NCI-H1694 (cell line): ENCODE measurements at places on chromosomes 3 and 15.

DNA sequence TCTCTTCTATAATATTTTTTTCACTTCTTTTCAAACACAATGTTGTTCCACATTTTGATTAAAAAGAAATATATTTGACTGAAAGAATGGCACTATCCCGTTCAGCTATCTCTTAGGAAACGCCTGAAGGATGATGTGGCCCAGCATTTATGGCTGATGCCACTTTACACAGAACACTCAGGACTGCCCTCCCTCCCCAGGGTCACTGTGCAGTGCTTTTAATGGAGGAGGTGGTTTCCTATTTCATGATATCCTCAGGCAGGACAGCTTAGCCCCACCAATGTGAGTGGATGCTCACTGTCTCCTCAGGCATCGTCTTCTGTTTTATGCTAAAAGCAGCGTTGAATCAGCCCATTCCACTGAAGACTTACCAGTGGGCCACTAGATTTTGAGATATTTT lies 135.9 kb downstream of the KCNAB1 start:
- DNase-seq, result no peak

GRCh38 chr15:82530006-82530405 lies 10.3 kb downstream of the RPS17 start:
- DNase-seq, result no peak

GRCh38 chr3:175659670-175660350 lies 800.7 kb downstream of the NAALADL2 start:
- no peak for DNase-seq

DNA sequence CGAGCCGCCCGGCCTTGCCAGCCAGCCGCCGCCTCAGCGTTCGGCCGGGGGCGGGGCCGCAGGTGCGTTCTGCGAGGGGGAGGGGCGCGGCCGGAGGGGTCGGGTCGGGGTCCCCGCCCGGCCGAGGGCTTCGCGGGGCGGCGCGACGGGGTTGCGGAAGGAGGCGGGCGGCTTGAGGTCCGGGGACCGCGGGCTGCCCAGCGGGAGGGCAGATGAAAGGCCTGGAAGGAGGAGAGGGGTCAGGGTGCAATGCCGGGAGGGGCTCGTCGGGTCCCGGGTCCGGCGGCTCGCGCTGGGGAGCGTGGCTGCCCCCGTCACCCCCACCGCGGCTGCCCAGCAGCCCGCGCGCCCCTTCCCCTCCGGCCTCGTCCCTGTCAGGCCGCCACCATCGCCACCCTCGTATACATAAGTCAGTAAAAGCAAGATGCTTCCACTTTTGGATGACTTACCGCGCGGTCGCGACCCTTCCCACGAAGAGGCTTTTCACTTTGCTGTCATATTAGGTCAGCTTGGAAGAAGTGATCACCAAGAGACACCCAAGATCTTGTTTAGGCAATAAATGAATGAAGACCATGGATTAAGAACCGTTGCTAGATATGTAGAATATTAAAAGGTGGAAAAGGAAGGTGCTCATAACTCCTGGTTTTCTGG lies 620 bp upstream of the ANP32A start:
- DNase-seq, result no peak

GRCh38 chr3:115428841-115429240 lies 194.5 kb upstream of the GAP43 start:
- DNase-seq, result no peak

DNA sequence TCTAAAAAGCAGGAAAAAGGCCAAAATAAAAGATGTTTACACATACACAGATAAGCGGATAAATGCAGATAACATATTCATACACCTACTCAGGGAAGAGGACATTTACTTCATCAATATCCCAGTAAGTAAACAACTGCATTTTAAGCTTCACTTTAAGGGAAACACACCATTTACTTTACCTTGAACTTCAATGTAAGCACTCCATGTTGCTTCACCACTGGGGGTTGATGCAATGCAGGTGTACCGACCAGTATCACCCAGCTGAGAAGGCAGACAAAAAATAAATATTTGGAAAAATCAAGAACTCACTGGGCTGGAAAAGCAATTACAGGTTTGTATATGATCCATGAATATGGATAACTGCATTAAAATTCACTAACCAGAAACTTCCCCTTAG lies 1099.5 kb downstream of the ROBO1 start:
- DNase-seq, result no peak

DNA sequence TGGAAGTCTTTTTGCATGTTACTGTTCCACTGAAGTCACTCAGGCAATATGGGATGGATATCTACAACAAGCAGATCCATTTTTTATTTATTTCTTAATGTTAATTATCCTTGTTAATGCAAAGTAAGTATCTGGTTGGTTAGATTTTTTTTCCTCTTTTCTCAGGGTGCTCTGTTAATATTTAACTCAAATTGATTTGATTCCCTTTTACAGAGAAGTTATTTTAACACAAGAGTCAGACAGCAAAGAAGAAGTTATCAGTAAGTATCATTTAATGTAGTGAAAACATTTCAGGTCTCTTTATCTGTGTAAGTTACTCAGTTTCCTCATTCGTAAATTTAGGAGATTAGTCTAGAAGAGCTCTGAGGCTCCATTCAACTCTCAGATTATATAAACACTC lies 34.3 kb downstream of the TBC1D23 start:
- no peak for DNase-seq

GRCh38 chr3:127670761-127671522 lies 1.8 kb upstream of the ABTB1 start:
- no peak for DNase-seq

DNA sequence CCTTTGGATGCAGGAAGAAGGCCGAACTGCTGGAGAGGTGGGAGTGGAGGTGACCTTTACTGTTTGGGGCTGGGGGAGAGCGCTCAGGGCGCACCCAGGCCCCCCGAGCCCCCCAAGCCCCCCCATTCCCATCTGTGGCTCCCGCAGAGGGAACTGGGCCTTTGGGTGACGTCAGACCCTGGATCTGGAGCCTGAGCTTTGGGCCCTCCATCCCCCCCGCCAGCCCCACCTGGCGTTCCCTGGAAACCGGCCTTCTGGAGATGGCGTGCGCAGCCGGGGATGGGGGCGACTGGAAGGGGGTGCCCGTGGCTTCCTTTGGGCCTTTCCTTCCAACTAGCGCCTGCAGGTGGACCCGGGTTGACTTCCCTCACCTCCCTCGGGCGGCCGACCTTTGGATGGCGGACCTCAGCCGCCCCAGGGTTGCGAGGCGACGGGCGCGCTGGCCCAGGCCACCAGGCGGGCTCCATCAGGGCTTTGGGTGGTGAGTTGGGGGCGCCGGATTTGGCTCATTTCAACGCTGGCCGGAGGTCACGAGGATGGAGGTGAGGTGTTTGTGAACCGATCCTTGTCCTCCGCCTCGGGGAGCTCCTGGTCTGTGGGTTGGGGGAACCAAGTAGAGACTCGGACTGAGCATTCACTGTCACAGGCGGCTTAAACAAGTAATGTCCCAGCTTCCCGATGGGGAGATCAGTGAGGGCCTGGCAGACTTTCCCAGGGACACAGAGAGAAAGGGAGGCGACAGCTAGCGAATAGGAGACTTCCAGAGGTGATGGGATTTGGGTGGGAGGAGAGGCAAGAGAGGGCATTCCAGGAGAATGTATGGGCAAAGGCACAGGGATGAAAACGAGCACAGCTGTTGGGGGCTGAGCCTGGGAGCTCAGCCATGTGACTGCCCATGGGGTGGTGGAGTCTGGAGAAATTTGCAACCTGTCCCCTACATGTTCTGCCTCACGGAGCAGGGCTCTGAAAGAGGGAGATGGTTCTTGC lies 709 bp downstream of the SCAMP5 start:
- DNase-seq, result peak; percentile 79

DNA sequence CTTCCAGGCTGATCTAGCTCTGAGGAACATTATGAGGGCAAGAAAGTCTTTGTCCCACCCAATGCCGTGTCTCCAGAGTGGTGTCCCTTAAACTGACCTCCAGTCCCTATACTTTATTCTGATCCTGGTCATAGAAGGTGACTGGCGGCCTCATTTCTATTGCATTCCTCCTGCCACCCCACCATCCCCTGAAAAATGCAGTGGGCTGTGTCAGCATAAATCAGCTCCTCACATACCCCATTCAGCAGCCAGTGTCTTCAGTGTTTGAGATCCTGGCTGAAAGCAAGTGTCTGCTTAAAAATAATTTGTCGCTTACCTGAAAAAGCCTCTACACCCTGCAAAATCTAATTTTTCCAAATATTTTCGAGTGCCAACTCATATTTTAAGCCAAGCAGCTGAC lies 346.1 kb downstream of the FEZF2 start:
- DNase-seq, result no peak

DNA sequence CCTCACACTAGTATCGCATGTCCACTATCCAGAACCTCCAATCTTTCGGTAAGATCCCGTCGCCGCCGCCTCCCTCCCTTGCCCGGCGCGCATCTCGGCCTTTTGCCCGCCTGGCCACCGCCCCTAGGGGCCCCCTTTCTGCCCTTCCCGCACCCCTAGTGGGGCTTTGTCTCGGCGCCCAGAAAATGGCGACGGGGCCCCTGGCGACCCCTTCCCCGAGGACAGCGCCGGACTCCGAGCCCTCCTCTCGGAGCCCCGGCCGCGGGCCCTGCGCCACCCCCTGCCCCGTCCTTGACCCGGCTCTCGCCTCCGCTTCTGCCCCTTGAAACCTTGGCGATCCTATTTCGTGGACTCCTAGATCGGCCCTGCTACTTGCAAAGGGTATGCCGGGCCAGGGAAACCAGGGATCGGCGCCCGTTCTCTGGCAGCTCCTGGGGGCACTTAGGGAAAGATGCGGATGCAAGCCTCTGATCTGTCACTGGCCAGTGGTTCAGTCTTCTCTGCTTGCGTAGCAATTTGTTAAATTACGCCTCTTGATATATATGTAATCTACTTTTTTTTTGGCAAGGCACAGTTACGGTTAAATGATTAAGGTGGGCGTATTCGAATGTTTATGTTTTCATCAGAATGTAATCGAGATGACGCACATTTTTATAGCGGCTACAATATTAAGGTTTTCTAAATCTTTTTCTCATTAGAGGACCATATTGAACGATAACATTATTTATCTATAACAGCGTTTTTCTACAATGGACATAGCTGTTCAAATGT lies 603 bp downstream of the EIF1B start:
- DNase-seq, result no peak

DNA sequence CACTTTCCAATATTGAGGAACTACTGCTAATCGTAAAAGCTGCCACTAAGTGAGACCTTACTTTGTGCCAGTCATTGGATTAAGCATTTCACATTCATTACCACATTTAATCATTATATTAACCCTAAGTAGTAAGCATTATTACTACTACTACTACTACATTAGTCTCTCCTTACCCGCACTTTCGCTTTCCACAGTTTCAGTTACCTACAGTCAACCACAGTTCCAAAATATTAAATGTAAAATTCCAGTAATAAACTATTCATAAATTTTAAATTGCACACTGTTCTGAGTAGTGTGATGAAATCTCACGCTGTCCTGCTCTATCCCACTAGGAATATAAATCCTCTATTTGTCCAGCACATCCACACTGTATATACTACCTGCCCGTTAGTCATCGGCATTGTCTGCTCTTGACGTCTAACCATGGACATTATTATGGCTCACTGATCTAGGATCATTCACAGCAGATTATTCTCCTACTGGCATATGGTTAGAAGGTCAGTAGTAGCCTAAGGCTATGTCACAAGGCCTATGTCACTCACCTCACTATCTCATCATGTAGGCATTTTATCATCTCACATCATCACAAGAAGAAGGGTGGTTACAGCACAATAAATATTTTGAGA lies 121.1 kb downstream of the GSK3B start:
- DNase-seq, result no peak

DNA sequence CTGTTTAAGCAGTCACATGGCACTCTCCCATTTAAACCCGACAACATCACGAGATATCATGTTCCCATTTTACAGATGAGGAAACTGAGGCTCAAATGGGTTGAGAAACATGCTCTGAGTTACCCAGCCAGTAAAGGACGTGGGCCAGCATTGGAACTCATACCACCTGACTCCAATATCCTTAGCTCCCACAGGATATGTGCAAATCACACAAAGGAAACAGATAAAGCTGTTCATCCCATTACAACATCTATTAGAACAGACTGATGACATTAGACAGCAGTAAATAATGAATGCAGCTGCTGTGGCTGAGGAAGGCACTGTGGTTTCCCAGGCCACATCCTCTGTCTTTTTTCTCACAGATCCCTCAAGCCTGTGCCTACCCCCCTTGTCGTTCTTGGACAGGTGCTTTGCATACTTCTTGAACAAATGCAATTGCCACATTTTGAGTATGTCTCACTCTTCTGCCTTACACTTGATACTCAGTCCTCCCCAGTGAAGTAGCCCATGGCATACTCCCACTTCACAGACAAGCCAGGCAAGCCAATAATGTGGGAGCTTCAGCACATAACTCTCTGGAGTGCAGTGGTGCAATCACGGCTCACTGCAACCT lies 17.7 kb downstream of the FRMD4B start:
- DNase-seq, result no peak

DNA sequence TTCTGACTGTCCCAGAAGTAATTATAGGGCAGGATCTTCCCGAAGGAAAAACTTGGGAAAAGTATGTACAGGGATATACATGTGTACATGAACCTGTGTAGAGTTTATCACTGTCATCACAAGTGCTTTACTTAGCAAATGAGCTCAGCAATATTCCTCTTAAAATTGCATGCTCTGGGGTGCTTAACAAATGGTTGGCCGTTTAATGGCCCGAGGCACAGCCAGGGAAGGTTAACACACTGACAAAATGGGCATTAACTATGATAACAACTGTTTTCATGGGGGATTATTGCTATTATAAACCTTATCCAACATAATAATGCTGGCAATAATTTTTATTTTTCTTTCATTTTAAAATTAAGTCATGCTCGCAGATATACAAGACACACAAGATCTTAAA lies 459.3 kb downstream of the TUSC7 start:
- no peak for DNase-seq

- no peak for DNase-seq
Measured at GRCh38 chr3:189369636-189370035, 197.9 kb downstream of the TPRG1 start.

- no peak for DNase-seq
Measured at GRCh38 chr3:159923336-159923735, 65.3 kb upstream of the IL12A start.

DNA sequence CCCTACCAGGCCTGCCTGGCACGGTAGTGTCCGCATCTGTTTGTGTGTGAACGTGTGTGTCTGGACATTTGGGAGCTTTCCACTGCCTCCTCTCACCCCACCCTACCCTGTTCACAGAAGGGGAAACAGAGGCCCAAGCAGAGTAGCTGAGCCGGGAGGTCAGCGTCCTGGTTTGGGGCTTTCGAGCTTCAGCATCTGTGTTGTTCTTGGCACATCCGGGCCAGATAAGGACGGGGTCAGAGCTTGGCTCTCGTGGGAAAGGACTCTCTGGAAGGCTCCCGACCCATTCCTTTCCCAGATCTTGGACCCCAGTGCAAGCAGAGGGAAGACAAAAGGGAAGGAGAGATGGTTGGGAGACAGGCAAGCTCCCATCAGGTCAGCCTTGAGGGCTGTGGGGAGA lies 6.3 kb upstream of the PTH1R start:
- DNase-seq, result no peak

GRCh38 chr3:175075269-175075668 lies 216.1 kb downstream of the NAALADL2 start:
- no peak for DNase-seq
